ENCODE measurements at places on chromosomes 2 and 18.

- DNase-seq, result no peak
Observed at GRCh38 chr2:128901572-128902391, 583.1 kb upstream of the HS6ST1 start.

DNA sequence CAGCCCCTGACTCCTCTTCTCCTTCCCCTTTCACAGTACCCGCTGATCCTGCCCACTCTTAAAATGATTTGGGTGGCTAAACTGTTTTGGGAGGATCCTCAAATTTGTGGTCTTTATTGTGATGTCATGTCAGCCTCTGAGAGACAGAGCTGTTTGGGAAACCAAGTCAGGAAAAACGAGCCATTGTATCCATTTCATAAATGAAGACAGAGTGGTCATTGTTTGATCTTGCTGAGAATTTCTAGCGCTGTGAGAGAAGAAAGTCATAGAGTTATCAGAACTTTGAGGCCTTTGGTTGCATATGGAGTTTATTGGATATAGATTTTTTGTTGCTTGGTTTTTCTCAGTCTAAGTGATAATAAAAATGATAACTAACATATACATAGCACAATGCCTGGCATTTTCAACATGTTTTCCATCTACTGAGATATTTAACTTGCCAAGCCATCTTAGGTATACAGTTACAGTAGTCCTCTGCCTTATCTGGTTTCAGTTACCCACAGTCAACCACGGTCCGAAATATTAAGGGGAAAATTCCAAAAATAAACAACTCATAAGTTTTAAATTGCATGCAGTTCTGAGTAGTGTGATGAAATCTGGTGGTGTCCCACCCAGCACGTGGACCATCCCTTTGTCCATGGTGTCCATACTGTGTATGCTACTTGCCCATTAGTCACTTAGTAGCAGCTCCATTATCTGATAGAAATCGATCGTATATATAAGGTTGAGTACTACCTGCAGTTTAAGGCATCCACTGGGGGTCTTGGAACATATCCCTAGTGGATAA is 105.0 kb upstream of the RASGRP3 start:
- DNase-seq, result no peak

GRCh38 chr2:199366406-199366805 is 91.3 kb downstream of the SATB2 start:
- no peak for DNase-seq

- DNase-seq, result no peak
Observed at GRCh38 chr18:65288908-65289307, 461.9 kb upstream of the CDH7 start.

DNA sequence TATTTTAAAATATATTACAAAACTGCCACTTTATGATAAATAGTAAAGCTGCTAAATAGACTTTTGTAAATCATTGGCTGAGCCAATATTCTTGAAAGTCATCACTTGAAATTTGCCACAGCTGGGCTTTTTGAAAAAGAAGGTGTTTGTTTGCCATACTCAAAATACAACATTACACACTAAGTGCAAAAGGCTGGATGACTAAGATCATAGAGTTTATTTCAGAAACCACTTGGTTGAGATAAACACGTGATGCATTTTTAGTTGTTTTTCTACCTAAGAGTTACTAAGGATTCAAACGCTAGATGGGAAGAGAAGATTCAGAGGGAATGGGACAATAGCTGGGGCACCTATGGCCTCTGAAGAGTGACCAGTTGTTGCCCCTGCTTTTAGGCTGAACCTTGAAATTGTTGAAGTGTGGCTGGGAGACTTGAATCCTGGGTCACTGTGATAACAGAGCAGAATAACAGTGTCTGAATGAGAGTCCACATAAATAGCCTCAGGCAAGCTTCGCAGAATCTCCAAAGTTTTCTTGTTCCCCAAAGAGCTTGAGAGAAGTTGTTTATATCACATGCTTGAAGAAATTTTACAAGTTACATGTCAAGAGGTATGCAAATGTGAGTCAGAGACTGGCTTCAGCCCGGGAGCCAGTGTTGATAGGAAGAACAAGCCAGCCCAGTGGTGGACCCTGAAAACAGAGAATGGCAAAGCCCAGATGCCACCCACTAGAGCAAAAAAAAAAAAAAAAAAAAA is 409.8 kb downstream of the GPD2 start:
- DNase-seq, result no peak

All from A172 (cell line).